ENCODE measurements at places on chromosomes 13 and 19.

DNA sequence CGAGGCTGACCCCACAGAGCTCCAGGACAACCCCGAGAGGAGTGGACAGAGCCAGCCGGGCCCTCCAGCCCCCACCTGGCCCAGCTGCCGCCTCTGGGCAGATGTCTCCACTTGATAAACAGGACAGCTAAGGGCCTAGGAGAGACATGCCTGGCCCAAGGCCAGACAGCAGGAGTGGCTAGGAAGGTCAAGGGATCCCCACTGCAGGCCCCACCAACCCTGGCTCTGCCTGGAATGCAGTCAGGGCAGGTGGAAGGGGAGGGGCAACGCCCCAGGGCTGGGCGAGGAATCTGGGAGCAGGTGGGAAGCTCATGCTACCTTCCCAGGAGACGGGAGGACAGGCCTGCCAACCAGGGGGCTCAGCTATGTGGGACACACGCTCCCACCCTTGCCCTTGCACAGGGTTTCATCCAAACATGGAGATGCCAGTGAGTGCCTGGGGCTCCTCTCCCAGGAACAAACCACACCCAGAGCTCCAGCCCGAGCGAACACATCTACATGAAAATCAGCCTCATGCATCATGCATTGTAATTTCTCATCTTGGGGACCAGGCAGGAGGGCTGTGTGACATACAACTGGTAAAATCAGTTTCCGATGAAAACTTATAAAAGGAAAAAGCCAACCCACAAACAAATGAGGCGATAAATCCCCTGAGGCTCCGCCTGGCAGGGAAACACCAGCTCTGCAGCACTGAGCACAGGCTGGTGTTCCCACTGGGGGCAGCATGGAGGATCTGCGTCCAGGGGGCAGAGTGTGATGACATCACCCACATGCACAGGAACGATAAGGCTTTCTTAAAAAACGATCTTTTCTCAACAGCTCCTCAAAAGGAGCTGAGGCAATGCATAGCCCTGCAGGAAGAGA is 25.0 kb downstream of the SH3GL1 start:
- DNase-seq, result peak; percentile 46

GRCh38 chr19:3785938-3786824 is at the start of gene MATK:
MATK (minus strand) TSS chr19:3786381; CDS start chr19:3785135, 1,246 bp downstream.
- DNase-seq, result no peak

DNA sequence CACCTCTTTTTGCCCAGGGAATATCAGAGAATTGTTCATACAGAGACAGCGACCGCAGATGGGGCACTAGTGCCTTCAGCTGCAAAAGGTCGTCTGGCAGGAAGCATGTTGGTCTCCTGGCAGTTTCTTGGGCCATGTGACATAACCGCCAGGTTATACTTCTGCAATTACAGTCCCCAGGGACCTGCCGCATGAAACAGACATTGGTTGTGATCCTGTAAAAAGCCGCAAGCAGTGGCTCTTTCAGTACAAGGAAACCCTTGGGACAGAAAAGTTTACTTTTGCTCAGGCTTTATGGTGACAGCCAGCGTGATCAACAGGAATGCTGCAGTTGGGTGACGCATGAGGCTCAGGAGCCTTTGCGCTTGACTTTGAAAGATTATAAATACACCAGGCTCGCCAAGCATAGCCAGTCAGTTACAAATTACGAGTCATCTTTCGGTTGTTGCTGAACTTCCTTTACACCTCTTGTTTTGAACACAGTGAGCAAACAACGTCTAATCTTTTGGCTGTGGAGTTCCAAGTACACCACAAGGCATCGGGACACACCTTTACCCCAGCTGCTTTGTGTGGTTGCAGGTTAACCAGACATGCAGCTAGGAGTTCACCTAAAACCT is 50.5 kb upstream of the UBE2L5 start:
- no peak for DNase-seq

DNA sequence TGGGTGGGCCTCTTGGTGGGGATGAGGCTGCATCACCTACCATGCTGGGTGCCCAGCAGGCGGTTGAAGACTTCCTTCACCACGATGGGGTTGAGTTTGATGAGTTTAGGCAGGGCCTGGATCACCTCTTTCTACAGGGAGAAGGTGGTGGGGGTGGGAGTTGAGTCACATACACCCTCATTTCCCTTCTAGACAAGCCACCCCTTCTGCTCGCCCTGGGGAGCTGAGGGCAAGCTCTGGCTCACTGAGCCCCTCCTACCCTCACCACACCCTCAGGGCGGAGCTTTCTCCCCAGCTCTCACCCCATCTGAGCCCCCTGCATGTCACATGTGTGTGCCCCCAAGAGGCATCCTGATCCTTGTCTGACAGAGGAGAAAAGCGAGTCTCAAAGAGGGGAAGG is 7.6 kb upstream of the RSPH6A start:
- DNase-seq, result no peak

- no peak for DNase-seq
Observed at GRCh38 chr13:66659286-66659685, 570.9 kb downstream of the PCDH9 start.

GRCh38 chr19:10079031-10079453 is 7.1 kb upstream of the SHFL start:
- no peak for DNase-seq

DNA sequence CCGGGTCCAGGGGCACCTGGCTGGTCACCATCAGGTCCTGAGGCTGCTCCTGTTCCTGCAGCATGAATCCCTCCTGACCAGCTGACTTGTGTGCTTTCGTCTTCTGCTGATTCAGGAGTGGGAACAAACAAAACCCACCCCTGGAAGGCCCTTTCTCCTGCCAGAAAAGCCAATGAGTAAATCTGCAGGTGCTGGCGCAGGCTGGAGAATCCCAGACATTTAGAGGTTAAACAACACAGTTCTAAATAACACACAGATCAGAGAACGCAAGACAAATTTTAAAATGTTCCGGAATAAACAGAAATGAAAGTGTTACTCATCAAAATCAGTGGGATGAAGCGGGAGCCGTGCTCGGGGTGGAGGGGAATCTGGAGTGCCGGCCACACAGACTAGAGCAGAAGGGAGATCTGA is 60.6 kb upstream of the C13orf46 start:
- no peak for DNase-seq

All from astrocyte of the cerebellum (primary cell).